Activated naive CD4-positive, alpha-beta T cell treated with anti-CD3 and anti-CD28 coated beads, Interleukin-2, amount 10 ng/mL, durations not matched to agents 7 days and 5 days (primary cell): ENCODE measurements at places on chromosomes 7 and 10.

DNA sequence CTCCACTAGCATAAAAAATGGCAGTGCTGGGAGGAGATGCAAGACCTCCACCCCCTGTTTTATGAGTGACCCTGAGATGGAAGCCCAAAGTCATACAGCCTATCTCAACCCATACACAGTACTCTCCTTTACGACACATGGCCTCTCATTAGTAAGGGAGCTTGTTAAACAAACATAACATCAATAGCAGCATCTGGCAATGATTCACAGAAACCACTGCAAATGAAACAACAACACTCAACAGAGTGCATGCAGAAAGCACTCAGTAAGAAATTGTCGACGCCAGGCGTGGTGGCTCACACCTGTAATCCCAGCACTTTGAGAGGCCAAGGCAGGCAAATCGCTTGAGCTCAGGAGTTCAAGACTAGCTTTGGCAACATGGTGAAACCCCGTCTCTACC is 27.5 kb upstream of the FIGNL1 start:
- DNase-seq, result no peak

- no peak for DNase-seq
Observed at GRCh38 chr10:35448687-35449662, 112.7 kb downstream of the CCNY start.

- no peak for DNase-seq
Observed at GRCh38 chr10:72306215-72306760, 32.6 kb downstream of the DDIT4 start.

GRCh38 chr7:106187613-106188350 is 75.7 kb upstream of the SYPL1 start:
- no peak for DNase-seq

GRCh38 chr7:131557652-131558385 is 1.4 kb upstream of the PODXL start:
- DNase-seq, result no peak

DNA sequence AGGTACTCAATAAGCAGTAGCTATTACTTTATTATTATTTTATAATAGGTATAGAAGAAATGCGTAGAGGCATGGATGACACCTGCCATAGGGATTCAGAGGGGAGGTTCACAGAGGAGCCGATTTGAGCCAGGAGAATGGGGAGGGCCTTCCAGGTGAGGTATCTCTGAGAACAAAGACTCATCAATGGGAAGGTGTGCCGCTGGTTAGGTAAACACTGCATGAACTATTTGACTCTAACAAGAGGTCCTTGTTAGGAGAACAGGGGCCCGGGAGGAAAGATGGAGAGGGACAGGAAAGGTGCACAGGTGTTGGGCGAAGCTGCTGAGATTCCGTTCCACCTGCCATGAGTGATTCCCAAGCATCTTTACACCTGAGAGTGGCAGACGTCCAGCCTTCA is 41.8 kb upstream of the TMEM273 start:
- no peak for DNase-seq

- DNase-seq, result no peak
Observed at GRCh38 chr7:18960725-18961124, 156.7 kb downstream of the TWIST1 start.

DNA sequence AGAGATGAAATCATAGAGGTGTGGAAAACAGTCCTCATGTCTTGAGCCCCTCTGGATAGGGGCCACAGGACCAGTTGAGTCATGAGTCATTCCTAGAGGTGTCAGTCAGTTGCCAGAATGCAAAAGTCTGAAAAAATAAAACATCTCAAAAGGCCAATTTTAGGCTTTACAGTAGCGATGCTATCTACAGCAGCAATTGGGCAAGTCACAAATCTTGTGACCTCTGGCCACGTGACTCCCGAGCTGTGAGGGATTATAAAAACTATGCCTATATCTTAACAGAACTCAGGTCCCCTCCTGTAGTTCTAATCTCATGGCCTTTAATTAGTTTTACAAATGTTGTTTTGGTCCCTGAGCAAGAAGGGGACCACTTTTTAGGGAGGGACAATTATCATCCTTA is 15.6 kb upstream of the TAS2R41 start:
- no peak for DNase-seq
